Posterior cingulate gyrus (tissue), 11 donors: ENCODE measurements at places on chromosomes 16 and 17.

DNA sequence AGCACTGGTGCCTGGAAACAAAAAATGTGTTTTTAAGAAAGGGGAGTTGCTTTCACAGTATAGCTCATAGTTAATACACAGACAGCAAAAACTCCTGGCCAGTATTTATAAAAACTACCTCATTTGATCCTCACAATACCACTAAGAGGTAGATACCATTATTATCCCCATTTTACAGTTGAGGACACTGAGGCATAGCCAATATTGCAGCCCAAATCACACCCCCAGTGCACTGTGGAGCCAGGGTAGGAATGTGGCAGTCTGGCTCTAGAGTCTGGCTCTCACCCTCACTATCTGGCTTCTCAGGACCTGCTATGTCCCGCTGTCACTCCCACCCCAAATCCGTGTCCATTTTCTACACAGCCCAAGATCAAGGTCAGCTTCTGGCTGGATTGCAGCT is 2.6 kb downstream of the ARHGAP23 start:
- DNase-seq, result no peak

- no peak for DNase-seq
Observed at GRCh38 chr16:86579268-86580062, 1.1 kb downstream of the FOXL1 start.

DNA sequence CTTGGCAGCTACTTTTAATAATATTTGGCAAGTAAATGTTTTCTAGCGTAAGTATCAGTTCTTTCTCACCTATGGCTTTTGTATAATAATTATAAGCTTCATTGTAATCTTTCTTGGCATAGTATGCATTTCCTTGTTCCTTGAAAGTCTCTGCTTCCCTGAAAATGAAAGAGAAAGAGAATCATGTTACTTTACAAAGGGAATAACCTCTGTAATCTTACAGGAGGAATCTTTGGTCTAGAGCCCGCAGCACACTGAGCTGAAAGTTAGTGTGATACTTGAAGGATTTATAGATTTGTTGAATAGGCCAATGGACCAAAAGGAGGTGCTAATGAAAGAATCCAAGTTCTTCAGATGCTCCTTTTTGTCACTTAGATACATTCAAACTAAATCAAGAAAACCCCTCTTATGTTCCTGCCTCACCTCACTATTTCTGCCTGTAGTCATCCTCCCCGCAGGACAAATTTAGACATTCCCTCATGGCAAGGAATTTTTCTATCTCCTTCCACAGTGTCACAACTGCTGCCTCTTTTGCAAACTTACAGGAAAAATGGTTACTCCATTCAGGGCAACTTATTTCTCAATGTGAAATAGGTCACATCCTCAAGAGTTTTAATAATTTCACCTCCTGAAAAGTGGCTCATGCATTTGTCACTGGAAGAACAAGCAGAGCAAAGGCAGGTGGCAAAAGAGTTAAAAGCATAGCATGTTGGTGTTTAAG is 16.7 kb downstream of the DNAJC7 start:
- DNase-seq, result no peak

DNA sequence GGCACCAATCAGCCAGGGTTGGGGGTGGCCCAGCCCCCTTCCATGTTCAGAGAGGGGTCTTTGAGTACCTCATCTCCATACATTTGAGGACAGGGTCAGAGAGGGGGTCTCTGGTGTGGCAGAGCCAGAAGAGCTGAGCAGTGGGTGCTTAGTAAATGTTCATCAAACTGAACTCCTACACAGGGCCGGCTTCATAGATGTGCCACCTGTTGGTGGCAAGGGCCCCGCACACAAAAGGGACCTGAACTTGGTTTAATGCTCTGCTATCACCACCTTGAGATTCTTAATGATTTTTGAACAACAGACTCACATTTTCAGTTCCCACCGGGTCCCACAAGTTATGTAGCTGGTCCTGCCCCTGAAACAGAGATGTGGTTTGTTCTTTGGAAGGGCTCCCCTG is 9.0 kb upstream of the C1QL1 start:
- no peak for DNase-seq

GRCh38 chr16:27824786-27825185 is 238.7 kb downstream of the GSG1L start:
- DNase-seq, result no peak

- DNase-seq, result no peak
Observed at GRCh38 chr16:11481987-11482386, 104.7 kb downstream of the LITAF start.

- no peak for DNase-seq
Observed at GRCh38 chr16:83046664-83047063, 419.9 kb downstream of the CDH13 start.

DNA sequence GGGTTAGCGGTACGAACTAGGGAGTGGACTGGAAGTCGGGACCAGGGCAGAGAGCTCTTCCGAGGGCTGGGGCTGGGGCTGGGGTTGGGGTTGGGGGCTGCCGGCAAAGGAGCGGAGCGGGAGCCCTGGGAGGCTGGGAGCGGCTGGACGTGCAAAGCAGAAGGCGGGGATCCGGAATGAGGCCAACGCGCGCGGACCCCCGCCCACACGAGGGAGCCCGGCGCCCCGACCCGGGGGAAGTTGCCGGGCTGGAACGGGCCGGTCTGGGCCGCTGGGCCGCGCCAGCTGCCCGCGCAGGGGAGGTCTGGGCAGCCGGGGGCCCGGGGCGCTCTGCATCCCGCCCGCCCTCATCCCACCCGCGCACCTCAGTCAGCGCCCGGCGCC is 323 bp downstream of the ST3GAL2 start:
- DNase-seq, result no peak

- DNase-seq, result no peak
Observed at GRCh38 chr16:58195344-58195743, 2.6 kb downstream of the CSNK2A2 start.

- DNase-seq, result no peak
Observed at GRCh38 chr17:58081646-58082340, 1.4 kb upstream of the DYNLL2 start.

DNA sequence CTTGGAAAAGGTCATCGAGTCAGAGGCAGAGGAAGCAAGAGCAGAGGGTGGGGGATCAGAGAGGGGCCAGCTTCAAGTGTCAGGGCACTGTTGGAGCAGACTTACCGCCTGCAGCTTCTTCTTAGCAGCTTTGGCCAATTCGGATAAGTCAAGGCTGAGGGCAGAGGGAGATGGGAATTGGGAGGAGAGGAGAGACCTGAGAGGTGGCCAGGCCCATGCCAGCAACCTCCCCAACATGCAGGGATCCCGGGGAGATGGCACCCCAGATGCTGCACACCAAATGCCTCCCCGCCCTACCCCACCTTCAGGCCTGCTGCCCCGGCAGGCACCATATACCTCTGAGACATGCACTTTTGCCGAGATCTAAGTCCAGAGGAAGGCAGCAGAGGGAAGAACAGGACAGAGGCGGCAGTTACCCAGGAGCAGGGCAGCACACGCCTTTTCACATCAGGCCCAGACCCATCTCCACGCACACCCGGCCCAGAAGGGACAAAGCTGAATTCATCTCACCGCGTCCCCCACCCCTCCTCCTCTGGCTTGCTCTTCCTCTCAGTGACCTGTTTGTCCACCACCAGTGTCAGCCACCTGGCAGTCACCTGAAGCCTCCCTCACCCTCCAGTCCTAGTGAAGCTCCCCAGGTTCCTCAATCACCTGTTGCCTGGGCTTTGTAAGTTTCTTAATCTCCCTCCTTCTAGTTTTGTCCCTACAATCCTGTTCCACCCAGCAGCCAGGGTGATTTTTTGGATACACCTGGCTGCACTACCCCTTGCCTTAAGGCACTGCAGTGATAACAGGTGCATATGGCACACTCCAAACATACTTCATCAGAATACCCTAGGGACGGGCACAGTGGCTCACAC is 10.4 kb downstream of the TP53I13 start:
- no peak for DNase-seq

- DNase-seq, result no peak
Observed at GRCh38 chr16:72673118-72673517, 374.8 kb downstream of the ZFHX3 start.

GRCh38 chr16:49281843-49282642 is 405 bp upstream of the CBLN1 start:
- DNase-seq, result peak; percentile 86

GRCh38 chr16:23821875-23822688 is 13.7 kb upstream of the PRKCB start:
- no peak for DNase-seq

GRCh38 chr16:69348222-69348621 is 3.4 kb downstream of the TMED6 start:
- DNase-seq, result no peak

DNA sequence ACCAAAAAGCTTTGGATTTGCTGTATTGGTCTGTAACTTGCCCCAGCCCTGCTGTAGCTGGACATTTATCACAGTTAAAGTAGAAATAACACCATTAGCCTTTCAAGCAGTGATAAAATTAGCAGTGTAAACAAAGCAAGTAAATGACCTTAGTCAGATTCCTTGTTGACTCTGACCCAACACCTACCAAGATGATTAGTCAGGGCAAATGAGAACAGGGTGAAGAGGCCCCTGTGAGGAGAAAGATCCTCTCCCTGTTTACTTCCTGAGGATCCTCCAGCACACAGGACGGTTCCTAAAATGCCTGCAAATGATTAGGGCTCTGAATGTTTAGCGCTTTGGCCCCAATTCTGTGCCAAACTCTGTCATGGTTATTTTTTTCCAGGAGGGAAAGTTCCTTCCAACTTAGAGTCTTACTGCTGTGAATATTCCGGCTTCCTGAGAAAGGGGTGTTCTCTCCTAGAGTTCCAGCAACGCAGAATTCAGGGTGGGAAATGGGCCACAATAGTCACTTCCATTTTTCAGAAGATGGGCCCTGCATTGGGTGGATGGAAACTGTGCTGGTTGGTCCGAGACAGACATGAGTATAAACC is 259.0 kb upstream of the MYOCD start:
- no peak for DNase-seq

DNA sequence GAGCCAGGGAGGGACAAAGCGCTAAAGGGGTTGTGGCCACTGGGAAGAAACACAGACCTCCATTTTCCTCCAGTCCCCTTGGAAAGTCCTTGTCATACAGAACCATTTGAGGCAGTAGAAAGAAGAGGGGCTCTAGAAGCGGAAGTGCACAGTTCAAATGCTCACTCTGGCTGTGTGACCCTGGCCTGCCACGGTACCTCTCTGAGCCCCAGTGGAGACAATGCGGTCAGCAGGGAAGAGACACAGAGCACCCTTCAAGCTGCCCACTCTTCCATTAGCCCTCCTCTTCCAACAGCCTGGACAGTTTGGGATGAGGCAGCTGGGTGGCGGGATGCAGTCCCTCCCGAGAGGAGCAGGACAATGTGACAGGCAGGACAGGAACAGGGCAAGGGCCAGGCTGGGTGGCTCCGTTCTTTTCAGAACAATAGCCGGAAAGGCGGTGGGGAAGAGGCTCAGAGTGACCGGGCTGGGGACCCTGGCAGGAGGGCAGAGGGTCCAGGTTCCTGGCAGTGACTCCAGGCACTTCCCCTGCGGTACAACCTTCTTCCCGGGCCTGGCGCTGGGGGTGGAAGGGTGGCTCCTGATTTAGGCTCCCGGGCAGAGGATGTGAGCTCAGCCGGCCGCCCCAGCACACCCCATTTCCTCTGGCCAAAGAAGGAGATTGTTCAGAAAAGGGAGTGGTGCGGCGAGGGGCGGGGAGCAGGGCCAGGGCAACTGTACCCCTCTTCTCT is 5.6 kb downstream of the CASKIN2 start:
- DNase-seq, result peak; percentile 83

- no peak for DNase-seq
Observed at GRCh38 chr17:40134184-40134583, 6.2 kb upstream of the CASC3 start.

GRCh38 chr17:13268791-13269595 is 251.2 kb upstream of the ELAC2 start:
- DNase-seq, result no peak

DNA sequence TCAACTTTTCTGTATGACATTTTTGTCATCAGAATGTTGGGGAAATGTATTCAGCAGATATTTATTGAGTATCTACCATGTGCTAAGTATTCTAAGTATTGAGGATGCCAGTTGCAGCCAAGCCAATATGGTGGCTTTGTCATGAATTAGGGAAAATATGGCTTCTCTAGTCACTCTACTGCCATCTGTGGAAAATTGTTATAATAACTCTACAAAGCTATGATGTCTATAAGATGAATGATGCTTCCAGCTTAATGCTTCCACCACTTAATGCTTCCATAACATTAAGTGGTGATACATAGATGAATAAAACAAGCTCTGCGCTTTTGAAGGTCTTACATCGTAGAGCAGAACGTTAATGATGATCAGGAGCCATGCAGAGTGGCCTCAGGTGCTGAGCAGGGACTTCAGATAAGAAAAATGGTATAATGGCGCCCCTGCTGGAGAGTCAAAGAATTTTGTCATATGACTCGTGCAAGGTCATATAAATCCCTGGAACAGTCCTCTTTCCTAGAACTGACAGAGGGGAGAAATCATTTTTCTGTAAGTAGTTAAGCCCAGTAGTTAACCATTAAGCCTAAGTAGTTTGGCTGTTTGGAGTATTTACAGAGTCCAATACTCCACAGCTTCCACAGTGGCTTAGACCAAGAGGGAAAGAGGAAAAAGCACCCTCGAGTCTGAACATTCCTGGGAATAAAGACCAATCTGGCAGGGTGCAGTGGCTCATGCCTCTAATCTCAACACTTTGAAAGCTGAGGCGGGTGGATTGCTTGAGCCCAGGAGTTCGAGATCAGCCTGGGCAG is 2.7 kb upstream of the TMIGD1 start:
- no peak for DNase-seq

DNA sequence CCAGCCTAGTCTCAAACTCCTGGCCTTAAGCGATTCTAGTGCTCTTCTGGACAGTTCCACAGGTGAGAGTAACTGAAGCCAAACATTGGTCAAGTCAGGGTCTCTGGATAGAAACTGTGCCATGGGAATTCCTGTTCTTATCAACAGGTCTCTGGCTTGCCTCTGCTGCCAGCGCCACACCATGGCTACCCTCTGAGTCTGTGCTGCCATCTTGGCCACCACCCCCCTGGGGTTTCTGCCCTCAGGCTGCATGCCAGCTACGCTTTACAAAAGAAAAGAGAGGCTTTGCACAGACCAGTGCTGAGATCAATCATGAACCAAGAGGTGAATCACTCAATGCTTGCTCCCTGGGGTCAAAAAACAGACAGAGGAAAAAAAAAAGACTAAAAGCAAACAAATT is 24.4 kb upstream of the CREBBP start:
- no peak for DNase-seq

DNA sequence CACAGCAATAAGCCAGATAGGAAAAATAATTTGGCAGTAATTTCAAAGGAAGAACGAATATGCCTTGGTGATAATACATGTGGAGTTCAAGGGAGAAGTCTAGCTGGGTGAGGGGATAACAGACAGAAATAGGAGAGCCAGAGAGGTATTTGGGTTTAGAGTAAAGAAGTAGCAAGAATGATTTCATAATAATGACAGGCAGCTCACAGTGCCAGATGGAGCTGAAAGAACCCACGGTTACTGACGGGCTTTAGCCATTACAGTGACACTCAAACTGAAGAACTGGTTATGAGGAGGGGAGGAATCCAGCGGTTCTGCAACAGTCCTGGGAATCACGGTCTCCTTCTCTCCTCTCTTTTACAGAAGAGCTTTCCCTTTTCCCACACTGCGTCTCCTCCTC is 2.2 kb downstream of the OR4D1 start:
- no peak for DNase-seq
